Activated CD4-positive, alpha-beta T cell treated with anti-CD3 and anti-CD28 coated beads, Interleukin-2, Interleukin-6, amounts not matched to agents 100 ng/mL and 50 ng/mL, durations not matched to agents 16 hours and 8 hours (primary cell): ENCODE measurements at places on chromosomes 3 and 15.

DNA sequence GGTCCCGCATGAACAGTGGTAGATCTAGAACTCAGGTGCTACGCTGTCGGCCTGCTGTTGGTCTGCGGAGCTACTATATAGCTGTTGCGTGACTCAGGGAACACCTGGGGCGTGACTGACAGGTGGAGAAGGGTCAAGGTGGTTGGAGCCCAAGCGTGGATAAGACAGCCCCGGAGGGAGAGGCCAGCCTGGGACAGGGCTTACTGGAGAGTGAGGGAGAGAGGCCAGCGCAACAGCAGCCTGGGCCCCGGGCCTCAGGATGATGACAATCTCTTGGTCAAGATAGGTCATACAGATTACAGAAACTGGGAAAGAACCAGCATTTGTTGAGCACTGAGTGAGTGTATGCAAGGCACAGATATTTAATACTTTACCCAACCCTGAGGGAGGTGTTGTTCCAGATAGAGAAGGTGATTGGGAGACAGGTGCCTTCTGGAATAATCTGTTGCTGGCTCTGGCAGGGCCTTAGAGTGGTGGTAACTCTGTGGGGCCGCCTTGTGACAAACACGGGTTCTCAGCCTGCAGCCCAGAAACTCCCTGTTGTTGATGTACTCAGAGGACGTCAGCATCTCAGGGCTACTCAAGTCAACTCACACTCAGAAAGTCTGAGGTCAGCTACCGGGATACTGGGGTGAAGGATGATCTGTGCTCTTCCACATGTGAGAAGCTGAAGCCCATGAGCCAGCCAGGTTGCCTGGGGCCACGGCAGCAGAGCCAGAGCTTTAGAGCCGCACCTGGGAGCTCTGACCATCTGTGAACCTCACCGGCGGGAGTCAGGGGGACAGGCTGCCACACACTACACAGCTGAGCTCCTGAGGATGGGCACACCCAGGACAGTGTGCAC, 265.4 kb upstream of the HES1 start:
- DNase-seq, result no peak

DNA sequence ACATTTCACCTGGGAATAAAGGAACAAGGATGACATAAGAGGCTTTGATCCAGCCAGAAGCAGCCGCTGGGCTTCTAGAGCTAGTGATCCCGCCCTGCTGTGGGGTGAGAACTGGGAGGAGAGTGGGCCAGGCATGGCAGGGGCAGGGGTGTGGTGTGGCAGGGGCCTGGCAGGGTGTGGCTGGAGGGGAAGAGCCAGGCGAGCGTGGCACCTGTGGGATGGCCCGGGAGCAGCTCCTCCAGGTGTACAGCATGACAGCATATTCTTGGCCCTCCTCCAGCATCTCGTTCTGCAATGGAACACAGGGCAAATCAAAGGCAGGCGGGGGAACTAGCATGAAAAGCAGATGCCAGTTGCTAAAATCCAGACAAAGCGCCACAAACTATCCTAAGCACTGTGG, 35.5 kb downstream of the CYFIP1 start:
- DNase-seq, result no peak

DNA sequence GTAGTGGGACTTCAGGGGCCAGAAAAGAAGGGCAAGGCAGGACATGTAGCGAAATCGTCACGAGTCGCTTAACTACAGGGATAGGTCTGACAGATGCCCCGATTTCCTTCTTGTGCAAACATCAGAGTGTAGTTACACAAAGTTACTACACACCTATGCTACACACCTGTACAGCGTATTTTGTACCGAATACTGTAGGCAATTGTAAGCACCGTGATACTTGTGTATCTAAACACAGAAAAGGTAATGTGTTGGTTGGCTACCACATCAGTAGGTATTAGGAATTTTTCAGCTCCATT, 515 bp upstream of the MTHFS start:
- DNase-seq, result no peak

GRCh38 chr15:40951764-40952163, 1.5 kb upstream of the CHAC1 start:
- no peak for DNase-seq

DNA sequence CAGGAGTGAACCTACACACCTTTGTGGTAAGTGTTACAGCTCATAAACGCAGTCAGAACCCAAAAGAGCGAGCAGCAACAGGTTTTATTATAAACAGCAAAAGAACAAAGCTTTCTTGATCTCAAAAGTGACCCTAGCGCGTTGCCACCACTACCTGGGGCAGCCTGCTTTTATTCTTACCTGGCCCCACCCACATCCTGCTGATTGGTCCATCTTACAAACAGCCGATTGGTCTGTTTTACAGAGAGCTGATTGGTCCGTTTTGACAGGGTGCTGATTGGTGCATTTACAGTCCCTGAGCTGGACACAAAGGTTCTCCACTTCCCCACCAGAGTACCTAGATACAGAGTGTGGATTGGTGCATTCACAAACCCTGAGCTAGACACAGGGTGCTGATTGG, 143.1 kb downstream of the ARRDC4 start:
- DNase-seq, result no peak

- DNase-seq, result peak; percentile 95
These were observed at the start of gene MLH1 for GRCh38 chr3:36993326-36994283. Gene MLH1 (plus strand): TSS chr3:36993518. CDS start chr3:36993548, 30 bp downstream.

DNA sequence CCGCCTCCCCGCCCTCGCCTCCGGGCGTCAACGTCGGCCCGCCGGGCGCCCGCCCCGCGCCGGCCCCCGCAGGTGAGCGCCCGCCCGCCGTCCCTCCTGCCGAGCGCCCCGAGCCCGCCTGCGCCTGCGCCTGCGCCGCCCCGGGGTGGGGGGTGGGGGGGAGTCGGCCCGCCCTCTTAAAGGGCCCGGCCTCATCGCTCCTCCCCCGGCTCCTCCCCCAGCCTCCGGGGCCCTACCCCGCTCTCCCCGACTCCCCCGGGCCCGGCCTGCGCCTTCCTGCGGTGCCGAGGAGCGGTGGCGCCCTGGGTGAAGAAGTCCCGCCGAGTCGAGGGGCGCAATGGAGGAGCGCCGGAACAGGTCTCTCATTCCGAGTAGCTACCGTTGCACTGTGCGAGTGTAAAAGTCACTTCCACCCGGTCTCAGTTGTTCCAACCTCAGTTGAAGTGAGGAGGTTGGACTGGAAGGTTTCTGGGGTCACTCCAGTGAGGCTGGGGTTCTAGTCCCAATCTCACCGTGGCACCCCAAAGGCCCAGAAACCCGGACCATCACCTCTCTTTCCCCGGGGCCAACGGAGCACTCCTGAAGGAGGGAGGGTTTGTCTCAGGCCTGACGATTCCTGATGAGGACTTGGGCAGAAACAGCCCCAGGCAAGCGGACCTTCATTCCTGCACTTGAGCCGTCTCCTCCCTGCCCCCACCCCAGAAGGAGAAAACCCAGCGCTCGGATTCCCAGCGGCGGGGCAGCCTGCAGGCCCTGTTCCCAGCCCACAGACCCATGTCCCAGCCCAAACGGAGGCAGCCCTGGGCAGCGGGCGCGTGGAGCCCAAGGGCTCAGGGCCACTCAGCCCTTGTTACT, 1.5 kb upstream of the TNK2 start:
- DNase-seq, result peak; percentile 91

- no peak for DNase-seq
These were observed 983.0 kb downstream of the SI start for GRCh38 chr3:164095279-164095678.

- DNase-seq, result peak; percentile 20
These were observed 54.5 kb upstream of the APEH start for GRCh38 chr3:49619649-49620048.

GRCh38 chr3:107994181-107994580, 96.7 kb downstream of the CD47 start:
- DNase-seq, result no peak

- no peak for DNase-seq
These were observed 17.2 kb upstream of the GREM1 start for GRCh38 chr15:32700501-32701150.

DNA sequence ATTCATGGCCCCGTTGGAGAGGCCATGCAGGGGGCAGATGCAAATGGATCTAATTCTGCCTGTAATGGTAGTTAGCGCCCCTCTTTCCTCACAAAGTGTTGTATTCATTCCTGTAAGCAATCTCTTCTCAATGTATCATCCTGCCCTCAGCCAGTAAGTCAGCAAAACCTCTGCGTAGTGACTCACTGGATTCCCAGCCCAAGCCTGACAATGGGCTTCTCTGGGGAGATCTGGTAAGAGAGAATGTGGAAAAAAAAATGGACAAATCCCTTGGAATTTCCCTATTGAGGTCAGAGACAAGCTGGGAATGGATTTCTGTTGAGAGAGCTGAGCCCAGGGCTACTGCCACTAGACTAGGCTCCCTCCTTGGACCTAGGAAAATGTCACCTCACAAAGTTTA, 25.4 kb downstream of the ADPGK start:
- DNase-seq, result no peak

DNA sequence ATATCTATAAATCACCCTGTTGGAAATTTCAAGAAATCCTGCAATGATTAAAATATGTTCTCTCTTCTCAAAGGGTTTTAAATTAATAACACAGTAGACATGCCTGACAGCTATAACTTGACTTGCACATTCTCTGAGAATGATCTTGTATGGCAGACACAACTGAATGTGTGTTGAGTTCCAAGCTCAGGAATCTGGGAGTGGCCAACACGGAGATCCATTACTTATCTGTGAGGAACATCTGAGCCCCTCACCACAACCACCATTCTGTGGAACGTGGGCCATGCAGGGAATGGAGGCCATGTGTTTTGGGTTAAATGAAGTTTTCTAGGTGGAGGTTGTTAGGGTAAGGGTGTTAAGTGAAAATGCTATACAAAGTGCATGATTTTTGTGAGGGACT, 105.3 kb upstream of the CHMP2B start:
- DNase-seq, result no peak

DNA sequence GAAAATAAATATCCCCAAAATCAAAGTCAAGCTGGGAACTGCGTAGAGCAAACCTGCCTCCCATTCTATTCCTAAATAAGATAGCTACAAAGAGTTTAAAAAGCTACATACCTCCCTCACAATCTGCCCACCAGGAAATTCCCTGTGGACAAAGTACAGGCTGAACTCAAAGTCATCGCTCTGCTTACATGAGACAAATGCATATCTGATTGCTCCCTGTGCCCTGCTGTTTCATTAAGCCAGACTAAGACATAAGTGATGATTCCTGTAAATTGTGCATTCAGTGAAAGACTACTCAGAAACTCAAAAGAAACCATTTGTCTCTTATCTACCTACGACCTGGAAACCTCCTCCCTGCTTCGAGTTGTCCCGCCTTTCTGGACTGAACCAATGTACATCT, 28.5 kb upstream of the EIF4A2 start:
- DNase-seq, result no peak

DNA sequence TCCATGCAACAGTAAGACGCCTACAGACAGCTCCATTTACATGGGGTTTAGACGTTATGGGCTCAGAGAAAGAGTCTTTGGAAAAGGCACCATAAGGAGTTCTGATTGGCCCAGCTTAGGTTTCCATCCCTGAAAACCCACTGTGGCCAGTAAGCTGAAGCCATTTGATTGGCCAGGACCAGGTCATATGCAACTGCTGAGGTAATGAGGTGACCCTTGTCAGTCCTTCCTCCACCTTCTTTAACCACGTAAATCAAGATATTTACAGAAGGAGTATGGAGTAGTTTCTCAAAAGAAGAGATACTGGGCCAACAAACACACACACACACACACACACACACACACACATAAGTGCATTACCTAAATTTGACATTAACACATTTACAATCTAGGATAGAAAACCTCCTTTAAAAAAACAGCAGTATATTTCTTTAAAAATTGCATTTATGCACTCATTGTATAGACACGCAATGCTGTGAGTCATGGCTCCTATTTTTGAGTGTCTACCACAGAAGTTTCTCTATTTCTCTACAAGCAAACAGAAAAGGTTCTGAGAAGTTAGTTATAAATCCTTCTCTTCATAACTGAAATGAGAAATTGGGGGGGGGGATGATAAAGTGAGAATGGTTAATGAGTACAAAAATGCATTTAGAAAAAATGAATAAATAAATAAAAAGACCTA, 16.3 kb upstream of the MB21D2 start:
- DNase-seq, result peak; percentile 18

GRCh38 chr3:169662132-169662842, 1.2 kb downstream of the MECOM start:
- DNase-seq, result peak; percentile 59

DNA sequence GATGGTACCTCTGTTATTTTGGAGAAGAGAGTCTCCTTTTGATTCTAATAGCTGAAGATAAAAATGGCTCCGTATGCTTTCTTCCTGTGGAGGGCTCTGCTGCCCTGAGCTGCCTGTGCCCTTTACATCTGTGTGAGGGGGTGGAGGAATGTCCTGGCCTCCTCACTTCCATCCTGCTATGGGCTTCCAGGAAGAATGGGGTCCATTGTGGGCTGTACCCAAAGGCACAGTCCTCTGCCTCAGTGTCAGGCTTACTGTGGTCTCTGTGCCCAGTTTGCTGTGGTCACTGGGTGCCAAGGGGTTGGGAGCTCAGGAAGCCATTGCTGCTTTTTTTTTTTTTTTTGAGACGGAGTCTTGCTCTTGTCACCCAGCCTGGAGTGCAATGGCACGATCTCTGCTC, 14.4 kb downstream of the DAG1 start:
- DNase-seq, result no peak

DNA sequence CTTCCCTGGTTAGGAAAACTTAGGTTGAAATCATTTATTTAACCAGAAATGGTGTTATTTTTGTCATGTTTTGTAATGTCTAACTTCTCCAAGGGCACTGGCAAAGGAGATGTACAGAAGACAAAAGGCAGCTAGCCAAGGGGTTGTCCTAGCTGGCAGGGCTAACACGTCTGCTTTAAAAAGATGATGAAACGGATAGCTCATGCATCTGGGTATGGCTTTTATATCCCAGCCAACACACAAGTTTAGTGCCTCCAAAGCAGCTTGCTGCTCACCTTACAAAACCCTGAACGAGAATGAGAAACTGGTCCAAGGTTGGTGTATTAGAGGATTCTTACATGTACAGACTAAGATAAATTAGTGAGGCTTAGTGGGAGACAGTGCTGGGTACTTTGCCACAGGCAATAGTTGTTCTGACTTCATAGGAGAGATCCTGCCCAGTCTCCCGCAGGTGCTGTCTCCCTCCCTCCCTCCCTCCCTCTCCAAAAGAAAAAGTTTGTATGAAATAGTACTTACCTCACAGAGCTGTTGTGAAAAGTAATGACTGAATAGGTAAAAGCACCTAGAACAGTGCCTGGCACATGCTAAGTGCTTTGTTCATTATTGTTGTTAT, 47.8 kb downstream of the KCNMB2 start:
- no peak for DNase-seq

DNA sequence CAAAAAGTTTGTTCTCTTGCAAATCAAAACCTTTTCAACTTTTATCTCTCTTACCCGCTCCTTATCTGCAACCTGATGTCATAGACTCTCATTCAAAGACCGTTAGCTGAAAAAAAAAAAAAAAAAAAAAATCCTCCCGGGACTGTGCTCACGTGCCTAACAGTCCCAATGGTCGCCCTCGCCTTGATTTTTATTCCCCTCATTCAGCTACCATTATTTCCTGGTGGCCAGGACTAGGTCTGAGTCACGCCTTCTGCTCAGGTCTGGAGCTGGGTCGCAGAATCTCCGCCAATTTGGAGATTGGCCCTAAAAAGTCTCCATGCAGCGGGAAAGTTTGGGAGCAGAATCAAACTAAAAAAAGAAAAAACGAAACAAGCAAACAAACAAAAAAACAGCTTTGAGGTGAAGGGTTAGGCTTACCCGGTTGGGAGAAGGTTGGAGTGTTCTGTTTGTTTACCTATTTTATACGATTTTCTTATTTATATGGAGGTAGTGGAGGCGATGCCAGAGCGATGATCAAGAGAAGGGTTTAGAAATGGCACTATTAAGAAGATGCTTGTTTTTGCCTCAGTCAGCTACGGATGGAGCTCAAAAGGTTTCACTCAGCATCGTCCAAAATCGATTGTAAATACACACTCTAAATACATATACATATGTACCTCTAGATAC, 51.1 kb downstream of the ZIC4 start:
- DNase-seq, result no peak
